Common myeloid progenitor, CD34-positive (primary cell): ENCODE measurements at places on chromosomes 2 and 18.
A peak's percentile ranks its signal among the peaks of the same experiment; 100 is the strongest.

- peak; percentile 20 for DNase-seq
These were observed 653 bp upstream of the ANKAR start for GRCh38 chr2:189673661-189674373.

DNA sequence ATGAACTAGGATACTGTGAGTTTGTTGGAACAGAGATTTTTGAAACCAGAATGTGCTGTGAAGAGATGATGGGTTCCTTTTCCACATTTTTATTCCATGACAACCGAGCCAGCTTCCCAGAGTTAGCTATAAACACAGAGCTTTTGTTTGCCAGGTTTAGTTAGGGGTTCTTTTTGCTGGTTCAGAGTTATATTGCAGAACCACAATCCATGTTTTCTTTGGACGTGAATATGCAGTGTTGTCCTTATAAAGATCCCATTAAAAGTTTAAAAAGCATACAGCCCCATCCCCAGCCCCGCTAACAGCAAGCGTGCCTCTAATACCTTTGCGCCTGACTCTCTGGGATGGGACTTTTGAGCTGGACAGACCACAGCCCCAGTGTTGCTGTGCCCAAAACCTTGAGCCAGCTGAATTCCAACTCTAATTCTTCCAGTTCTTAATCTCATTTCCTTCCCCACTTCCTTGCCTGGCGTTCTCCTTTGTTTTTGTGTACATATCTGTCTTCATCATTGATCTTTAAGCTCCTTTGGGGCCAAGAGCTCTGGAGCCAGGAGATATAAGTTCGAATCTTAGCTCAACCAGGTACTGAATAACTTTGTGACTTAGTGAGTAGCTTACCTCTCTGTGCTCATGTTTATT, 72.3 kb downstream of the SPATS2L start:
- no peak for DNase-seq

- DNase-seq = no peak
These were observed 13.2 kb downstream of the DYNAP start for GRCh38 chr18:54604211-54604610.

- DNase-seq = no peak
These were observed 179.7 kb downstream of the ANKRD30B start for GRCh38 chr18:14927701-14928100.

DNA sequence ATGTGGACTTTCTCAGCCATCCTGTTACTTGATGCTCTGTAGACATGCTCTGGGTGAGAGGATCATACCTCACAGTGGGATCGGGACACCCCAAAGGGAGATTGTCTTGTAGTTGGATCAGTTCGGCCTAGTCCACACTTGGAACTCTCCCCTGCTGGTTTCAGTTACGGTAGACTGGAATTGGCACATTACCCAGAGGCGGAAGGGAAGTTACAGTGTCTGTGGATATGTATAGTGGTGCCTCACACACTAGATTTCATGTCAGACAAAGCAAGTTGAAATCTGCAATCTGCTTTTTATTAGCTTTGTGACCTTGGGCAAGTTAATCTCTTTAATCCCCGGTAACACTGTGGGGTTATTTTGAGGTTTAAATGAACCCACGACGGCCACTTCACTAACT, 16.2 kb upstream of the CTAGE1 start:
- no peak for DNase-seq

DNA sequence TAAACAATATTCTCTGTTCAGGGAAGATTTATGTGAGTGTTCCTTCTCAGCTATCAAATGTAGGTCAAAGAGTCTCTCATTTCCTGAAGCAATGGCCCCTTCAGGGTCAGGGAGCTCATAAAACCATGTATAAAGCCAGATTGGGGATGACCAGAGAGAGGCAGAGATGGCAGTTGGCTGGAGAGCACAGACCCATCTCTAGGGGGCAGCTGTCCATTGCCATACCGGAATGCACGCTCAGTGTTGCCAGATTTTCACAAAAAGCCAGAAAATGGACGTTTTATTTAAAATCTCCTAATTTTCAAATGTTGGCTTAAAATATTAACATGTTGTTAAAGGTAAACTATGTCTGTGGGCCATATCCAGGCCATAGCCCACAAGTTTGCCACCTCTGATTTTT, 1920.7 kb upstream of the CELF4 start:
- DNase-seq = no peak

DNA sequence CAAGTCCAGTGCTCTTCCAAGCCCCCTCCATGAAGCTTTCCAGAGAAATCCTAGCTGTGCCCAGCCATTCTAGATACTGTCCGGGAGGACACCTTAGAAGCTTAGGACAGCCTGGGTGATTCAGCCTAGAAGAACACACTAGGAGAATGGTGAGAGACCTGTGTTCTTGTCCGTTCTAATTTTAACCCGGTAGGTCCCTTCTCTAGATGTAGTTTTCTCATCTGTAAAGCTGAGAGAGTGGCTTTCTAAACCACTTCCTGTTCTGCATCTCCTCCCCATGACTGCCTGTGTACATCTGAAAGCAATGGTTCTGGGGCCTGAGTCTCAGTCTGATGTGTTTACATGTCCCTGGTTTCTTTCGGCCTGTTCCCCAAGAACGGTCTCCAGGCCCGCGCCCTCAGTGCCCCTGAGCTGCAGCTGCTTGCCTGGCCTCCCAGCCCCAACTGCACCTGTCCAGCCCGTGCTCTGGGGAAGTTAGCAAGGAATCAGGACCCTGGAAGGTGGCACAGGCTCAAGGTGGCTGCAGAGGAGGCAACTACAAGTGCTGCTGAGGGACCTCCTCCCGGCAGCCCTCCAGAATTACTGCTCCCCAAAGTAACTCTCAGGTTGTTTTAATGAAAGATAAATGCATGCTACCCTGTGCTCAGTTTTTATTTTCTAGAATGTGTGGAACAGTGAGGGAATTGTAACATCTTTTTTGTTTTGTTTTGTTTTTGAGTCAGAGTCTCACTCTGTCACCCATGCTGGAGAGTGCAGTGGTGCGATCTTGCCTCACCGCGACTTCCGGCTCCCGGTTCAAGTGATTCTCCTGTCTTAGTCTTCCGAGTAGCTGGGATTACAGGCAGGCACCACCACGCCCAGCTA, 105.9 kb downstream of the LBH start:
- DNase-seq = peak; percentile 25

- no peak for DNase-seq
These were observed 9.0 kb downstream of the CAPN10 start for GRCh38 chr2:240595381-240596079.

DNA sequence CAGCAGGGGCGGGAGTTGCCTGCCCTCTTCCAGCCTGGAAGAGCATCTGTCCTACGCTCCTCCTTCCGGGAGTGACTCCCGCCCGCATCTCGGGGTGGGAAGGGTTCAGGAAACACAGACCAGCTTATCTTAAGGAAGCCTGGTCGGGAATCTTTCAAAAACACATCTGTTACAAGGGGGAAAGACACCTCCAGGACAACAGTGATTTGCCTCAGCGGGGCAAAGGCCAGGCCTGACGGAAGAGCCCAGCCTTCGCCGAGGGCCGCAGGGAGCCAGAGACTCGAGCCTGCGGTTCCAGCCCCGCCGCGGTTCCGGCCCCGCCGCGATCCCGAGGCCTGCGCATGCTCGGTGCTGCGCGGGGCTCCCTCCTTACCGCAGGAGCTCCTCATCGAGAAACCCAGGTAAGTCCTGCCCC, 38.1 kb upstream of the TGIF1 start:
- peak; percentile 16 for DNase-seq

DNA sequence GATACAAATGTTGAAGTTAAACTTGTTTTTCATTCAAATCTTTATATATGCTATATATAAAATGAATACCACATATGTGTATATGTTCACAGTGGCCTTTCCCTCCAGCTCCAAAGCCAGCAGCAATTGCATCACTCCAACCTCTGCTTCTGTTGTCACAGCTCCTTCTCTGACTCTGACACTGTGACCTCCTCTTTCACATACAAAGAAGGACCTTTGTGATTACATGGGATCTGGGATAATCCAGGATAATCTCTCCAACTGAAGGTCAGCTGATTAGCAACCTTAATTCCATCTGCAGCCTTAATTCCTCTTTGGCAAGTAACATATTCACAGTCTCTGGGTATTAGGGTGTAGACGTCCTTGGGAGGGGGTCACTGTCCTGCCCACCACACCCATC, 8.4 kb downstream of the FLACC1 start:
- DNase-seq = no peak

DNA sequence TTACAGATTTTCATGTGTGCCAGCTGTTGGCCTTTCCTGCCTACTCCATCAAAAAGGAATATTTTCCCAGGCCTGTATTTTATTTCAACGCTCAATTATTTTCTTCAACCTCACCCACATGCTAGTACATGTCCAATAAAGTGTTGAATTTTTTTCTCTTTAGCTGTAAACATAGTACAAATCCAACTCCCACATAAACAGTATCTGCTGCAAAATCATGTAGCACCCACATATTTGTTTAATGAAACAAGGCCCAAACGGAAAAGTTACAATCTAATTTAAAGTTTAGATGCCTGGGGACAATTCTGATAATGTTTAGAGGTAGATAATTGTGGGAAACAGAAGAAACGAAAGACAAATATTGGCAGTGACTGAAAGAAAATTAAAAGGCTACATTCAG, 275.4 kb upstream of the ACVR2A start:
- DNase-seq = no peak

GRCh38 chr2:157508676-157509075, 64.8 kb upstream of the CYTIP start:
- peak; percentile 17 for DNase-seq

- DNase-seq = no peak
These were observed 732.7 kb upstream of the FANCL start for GRCh38 chr2:58973811-58974281.

DNA sequence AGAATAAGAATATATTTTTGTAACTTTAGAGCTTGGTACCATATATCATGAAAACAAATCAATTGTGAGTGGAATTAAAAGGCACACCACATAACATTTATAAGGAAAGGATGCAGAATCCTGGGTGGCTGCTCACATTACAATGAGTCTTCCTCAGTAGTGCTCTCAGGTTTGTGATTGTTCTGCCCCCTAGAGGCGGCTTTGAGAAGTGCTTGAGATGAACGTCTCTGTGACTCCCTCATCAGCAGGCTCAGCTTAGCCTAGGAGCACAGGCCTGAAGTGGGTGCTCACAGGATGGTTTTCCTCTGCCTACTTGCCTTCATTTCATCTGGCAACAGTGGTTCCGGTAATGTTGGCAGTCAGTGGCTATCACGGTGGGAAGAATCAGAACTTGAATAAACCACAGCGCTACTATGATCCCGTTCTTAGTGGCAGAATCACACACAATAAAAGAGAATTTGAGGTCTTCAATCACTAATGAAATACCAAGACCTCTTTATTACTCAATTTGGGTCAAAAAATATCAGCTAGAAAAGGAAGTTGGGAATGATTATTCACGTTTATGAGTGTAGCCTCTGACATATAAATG, 38.1 kb upstream of the B4GALT6 start:
- peak; percentile 88 for DNase-seq

DNA sequence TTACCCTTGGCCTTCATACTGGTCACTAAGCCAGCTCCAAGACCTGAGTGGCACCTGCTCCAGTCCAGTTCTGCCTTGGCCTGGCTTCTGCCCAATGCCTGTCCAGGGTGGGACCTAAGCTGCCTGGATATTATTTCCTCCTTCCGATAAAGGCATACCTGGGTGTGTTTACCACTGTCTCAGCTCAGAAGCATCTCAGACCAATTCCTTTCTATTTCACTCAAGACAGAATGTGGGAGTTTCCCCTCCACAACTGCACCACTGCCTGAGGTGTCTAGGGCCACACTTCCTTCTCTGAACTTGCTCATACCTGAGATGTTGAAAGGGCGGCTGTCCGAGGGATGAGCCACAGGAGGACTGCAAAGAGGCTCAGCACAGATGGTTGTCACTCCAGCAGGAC, 18.4 kb upstream of the CAB39 start:
- DNase-seq = no peak

DNA sequence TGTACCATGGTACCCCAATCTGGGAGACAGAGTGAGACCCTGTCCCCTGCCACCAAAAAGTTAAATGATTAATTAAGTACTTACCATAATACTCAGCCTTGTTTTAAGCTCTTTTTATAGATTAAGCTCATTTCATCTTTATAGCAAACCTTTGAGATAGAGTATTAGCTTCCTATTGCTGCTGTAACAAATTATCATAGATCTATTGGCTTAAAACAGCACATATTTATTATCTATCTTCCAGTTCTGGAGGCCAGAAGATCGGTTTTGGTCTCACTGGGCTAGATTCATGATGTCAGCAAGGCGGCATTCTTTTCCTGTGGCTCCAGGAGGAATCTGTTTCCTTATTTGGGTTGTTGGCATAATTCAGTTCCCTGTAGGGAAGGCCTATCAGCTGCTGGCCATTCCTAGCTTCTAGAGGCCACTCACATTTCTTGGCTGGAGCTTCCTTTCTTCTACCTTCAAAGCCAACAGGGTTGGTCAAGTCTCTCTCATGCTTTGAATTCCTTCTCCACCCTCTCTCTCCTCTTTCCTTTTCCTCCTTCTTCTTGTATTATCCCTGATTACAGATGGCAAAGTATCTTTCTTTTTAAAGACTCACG, 13.7 kb upstream of the GREB1 start:
- no peak for DNase-seq

GRCh38 chr2:39649511-39649910, 16.2 kb upstream of the TMEM178A start:
- DNase-seq = no peak

GRCh38 chr2:150295544-150295943, 191.9 kb downstream of the RND3 start:
- no peak for DNase-seq

GRCh38 chr2:64730551-64731262, 77.0 kb upstream of the SERTAD2 start:
- no peak for DNase-seq

- DNase-seq = no peak
These were observed 425 bp downstream of the ASB3 start for GRCh38 chr2:53786352-53786704.

- peak; percentile 59 for DNase-seq
These were observed 7.1 kb upstream of the SOS1 start for GRCh38 chr2:39127973-39128372.

DNA sequence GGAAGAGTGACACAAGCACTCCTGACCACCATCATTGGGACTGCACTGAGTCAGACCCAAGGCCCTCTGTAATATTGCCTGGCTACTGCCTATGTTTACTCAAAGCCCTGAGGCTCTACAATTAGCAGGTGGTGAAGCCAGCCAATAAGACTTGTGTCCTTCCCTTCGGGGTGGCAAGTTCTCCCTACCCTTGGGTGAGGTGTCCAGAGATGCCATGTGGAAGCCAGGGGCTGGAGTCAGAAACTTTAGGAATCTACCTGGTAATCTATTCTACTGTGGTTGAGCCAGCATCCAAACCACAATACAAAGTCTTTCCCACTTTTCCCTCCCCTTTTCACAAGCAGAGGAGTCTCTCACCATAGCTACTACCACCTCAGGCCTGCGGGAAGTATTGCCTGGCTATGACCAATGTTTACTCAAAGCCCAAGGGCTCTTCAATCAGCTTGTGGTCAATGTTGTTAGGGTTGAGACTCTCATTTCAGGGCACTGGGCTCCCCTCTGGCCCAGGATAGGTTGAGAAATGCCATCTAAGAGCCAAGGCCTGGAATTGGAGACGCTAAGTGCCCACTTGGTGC, 17.6 kb downstream of the DHRS9 start:
- DNase-seq = no peak

GRCh38 chr18:23563377-23564043, 22.8 kb downstream of the NPC1 start:
- DNase-seq = peak; percentile 55
